ENCODE measurements at places on chromosomes 6 and 20. TPM values are rescaled to one million over a fixed set of nuclear protein-coding genes. Genes with fewer than 3 reads are reported as not detected.

- no peaks in the 10 kb centered on the region for H3K4me1 ChIP-seq
- DNase-seq = no peak
- no peak overlapping the region for H3K27ac ChIP-seq
- no peak overlapping the region for H3K4me3 ChIP-seq
These were observed 614.5 kb downstream of the PHF3 start for GRCh38 chr6:64250126-64250525.

DNA sequence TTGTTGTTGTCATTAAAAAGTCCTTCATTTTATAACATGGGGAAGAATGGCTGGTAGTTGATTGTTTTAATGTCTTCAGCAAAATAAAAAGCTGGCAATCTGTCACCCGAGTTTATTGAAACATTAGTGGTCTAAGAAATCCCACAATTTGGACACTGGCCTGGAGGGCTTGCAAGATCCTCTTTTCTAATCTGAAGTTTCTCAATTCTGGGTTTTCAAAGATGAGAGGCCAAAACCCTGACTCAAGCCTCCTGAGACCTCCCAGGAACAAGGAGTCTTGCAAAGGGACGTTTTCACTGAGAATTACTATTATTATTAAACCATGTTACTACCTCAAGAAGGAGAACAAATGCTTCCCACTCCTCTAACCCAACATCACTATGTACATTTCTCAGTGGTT, 19.5 kb downstream of the MAP1LC3A start:
- no peak for DNase-seq
- H3K36me3 ChIP-seq = peaks cover 11% of the 10 kb centered on the region

PEX7 gene
- total RNA-seq = 32.2 TPM

SLC22A1 gene
- total RNA-seq = 0.26 TPM

Measured in adrenal gland (tissue), 19 donors.